ENCODE measurements at places on chromosomes 2 and 18.

- no peak for DNase-seq
These were observed 2.5 kb upstream of the MAT2A start for GRCh38 chr2:85536479-85536878.

GRCh38 chr2:98020516-98020915 lies 24.8 kb upstream of the TMEM131 start:
- DNase-seq = no peak

- DNase-seq = no peak
These were observed 16.4 kb upstream of the TUBB6 start for GRCh38 chr18:12291690-12292089.

- DNase-seq = no peak
These were observed 95.1 kb downstream of the FIGN start for GRCh38 chr2:163640542-163641193.

DNA sequence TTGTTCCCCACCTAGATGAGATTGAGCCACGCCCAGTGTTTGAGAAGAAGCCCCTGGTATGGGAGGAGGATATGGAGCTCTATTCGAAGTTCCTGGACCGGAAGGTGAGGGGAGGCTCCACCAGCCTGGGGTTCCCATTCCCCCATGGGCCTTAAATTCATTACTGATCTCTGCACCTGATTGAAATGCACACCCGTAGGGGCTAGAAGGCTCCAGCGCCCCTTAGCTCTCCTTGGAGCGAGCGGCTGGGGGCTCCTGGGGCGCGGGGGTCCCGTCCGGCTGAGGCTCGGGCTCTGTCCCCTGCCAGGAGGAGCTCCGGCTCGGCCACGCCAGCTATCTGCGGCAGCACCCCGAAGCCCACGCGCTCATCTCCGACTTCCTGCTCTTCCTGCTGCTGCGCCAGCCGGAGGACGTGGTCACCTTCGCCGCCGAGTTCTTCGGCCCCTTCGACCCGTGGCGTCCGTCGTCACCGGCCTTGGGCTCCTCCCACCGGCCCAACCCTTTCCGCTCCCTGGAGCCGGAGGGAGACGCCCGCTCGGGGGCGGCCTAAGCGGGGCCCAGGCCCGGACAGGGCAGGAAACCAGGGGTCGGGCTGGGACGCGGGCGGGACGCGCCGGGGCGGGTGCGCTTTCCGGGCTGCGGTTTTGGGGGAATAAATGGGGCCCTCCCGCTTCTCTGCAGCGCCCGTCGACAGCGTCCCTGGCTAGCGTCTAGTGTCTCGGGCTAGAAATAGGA lies 10.9 kb downstream of the CATIP start:
- DNase-seq = peak; percentile 46

DNA sequence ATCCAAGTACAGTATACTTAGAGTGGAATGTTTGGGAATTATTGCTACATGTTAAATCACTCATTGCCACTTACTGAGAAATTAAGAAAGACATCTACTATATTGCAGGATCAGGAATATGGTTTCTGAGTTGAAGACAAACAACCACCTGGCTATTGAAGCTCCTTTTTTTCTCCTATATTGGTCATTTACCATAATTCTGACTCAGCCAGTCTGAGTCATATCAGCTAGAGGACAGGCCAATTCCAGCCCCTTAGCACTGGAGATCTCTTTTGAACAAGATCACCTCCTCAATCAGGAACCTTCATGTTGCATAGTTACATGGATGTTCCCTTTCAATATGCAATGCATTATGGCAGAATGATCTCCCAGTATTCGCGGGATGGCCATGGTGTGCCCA lies 42.7 kb upstream of the CDH19 start:
- no peak for DNase-seq

DNA sequence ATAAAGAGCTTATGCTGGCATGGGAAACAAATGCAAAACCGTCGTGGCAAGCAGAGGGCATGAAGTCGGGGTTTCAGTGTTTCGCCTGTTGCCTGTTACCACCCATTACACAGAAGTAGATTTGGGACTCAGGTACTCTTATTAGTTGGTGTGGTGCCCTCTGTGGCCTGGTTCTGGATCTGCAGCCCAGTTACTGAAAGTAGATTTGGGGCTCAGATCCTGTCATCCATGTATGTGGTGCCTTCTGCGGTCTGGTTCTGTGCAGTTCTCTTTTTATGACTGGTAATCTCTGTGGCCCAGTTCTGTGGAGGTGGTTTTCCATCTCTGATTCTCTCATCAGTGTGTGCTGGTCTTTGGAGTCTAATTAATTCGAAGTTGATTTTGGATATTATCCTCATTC lies 45.2 kb downstream of the ADNP2 start:
- DNase-seq = no peak

Measured in activated CD4-positive, alpha-beta T cell treated with anti-CD3 and anti-CD28 coated beads for 1 hour (primary cell).